ENCODE measurements at places on chromosomes 16 and 17.

- DNase-seq, result no peak
Measured at GRCh38 chr16:11180489-11180888, 75.5 kb downstream of the SOCS1 start.

DNA sequence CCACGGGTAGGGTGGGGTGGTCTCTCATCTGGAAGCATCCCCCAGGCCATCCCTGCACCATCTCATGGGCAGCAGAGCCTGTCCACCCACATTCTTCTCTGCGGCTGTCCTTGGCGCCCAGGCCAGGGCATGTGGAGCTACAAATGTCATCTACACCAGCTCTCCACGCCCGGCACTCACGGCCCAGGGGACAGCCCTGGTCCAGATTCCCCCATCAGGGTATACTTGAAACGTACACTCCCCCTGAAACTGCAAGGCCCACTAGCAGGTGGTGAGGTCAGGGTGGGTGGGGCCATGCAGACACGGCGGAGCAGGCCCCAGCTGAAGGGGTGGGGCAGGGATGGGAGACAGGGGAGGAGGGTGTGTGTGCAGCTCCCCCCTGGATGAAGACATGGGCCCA, 3.2 kb upstream of the SOX8 start:
- no peak for DNase-seq

GRCh38 chr17:81510785-81511553, 1.6 kb downstream of the ACTG1 start:
- no peak for DNase-seq

DNA sequence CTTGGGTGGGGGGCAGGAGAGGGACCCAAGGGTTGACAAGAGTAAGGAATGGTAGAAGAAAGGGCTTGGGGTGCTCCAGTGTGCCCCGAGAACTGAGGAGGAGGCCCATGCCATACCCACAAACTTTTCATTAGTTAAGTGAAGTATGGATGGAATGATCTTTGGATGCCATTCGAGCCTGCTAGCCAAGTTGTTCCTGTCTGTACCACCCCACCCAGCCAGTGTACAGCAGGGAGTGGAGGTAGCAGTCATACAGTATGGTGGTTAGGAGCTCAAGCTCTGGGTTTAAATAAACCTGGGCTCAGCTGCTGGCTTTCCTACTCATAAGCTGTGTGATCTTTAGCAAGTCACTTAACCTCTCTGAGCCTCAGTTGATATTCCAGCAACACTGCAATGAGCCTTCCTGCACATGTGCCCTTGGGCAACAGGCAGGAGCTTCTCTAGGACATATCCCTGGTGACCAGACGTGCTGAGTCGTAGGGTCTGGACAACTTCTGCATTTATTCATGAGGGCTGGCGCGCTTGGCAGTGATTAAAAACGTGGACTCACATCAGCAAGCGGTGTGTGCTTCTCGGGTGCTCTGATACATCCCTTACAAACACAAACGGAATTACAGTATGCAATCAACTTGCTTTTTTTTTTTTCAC, 22.9 kb downstream of the ITPRIPL2 start:
- DNase-seq, result no peak

GRCh38 chr16:28497861-28498599, 3.6 kb downstream of the APOBR start:
- no peak for DNase-seq

DNA sequence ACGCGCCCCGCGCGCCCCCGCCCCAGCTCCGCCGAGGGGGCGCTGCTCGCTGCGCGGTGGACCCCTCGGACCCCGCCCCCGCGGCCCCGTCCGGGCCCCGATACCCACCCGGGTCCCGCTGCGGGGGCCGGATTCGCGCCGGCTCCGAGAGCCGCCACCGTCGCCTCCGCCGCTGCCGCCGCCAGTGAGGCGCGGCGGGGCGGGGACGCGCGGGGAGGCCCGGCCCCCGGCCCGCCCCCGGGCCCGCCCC, at the start of gene TBC1D16:
TBC1D16 (minus strand) TSS at position 186 of the 250 bp plus-strand sequence. CDS start 22,325 bp downstream, outside the sequence.
- no peak for DNase-seq

- no peak for DNase-seq
Measured at GRCh38 chr16:53183442-53183841, 128.7 kb downstream of the CHD9 start.

GRCh38 chr16:79698341-79698753, 97.8 kb upstream of the MAF start:
- DNase-seq, result no peak

DNA sequence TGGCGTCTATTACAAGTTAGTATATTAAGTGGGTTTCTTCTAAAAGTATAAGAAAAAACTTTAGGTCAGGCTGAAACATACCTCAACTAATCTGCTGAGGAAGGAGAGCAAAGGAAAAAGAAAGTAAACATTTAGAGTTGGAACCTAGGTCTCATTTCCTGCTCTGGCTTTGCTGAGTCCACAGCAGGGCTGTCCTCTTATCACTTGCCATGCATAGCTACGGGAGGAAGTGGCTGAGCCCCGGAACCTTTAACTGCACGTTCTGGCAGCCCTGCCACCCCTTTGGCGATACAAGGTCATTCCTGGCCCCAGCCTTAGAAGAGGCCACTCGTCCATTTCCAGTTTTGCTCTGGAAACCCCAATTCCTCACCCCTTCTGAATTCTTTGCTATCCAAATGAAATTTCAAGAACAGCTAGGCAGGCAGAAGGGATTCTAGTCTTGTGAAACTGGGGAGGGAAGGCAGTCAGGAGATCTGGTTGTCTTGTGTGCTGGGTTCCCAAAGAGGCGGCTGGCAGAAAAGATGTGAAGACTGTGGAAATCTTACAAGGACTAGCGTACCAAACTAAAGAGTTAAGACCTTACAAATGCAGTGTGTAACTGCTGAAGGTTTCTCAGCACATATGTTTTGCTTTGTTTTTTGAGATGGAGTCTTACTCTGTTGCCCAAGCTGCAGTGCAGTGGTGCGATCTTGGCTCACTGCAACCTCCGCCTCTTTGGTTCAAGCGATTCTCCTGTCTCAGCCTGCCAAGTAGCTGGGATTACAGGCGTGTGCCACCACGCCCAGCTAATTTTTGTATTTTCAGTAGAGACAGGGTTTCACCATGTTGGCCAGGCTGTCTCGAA, 19.1 kb downstream of the WIPI1 start:
- no peak for DNase-seq

- DNase-seq, result no peak
Measured at GRCh38 chr17:48207776-48208544, 100.4 kb downstream of the SNX11 start.

GRCh38 chr17:67107811-67108775, 63.7 kb downstream of the CACNG1 start:
- DNase-seq, result no peak

GRCh38 chr16:3060339-3061127, 4.9 kb upstream of the IL32 start:
- no peak for DNase-seq

DNA sequence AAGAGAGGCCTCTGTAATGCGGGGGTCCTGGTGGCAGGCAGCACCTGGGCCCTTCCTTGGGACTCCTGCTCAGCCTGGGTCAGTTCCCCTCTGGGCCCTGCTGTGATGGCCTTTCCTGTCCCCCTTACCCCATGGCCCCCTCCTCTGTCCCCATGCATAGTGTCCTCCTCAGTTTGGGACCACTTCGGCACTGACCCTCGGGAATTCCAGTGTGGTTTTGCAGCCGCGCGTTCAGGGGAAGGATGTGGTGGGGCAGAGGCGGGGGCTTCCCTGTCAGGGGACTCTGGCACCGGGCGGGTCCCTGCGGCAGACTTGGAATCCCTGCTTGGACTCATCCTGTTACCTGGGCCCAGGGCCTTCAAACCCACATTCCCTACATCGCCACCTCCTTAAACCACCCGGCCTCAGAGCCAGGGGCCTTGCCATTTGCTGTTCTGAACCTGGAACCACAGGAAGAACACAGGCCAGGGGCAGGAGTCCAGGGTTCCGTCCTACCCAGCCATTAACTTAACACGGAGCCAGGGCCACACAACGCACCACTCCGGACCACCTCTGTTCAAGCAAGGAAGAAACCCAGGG, 31.4 kb upstream of the EIF1 start:
- no peak for DNase-seq

DNA sequence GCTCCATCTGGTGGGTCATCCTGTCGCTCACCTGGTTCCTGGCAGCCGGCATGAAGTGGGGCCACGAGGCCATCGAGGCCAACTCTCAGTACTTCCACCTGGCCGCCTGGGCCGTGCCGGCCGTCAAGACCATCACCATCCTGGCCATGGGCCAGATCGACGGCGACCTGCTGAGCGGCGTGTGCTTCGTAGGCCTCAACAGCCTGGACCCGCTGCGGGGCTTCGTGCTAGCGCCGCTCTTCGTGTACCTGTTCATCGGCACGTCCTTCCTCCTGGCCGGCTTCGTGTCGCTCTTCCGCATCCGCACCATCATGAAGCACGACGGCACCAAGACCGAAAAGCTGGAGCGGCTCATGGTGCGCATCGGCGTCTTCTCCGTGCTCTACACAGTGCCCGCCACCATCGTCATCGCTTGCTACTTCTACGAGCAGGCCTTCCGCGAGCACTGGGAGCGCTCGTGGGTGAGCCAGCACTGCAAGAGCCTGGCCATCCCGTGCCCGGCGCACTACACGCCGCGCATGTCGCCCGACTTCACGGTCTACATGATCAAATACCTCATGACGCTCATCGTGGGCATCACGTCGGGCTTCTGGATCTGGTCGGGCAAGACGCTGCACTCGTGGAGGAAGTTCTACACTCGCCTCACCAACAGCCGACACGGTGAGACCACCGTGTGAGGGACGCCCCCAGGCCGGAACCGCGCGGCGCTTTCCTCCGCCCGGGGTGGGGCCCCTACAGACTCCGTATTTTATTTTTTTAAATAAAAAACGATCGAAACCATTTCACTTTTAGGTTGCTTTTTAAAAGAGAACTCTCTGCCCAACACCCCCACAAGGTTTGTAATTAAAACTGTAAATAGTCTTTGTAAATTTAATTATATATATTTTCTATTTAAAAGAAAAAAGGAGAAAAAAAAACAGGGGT, 1.7 kb downstream of the FZD2 start:
- no peak for DNase-seq

GRCh38 chr17:16915752-16916556, 56.0 kb downstream of the TNFRSF13B start:
- no peak for DNase-seq

DNA sequence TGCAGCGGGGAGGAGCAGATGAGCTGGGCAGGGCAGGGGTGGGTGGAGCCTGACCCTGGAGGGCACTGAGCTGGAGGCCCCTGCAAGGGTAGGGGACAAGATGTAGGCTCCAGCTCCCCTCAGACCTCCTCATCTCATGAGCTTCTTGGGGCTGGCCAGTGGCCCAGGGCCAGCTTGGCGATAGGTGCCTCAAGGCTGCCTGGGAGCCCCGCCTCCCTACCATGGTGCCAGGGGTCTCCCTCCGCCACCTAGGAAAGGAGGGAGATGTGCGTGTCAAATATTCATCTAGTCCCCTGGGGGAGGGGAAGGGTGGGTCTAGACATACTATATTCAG, 3.9 kb downstream of the HIRIP3 start:
- no peak for DNase-seq

DNA sequence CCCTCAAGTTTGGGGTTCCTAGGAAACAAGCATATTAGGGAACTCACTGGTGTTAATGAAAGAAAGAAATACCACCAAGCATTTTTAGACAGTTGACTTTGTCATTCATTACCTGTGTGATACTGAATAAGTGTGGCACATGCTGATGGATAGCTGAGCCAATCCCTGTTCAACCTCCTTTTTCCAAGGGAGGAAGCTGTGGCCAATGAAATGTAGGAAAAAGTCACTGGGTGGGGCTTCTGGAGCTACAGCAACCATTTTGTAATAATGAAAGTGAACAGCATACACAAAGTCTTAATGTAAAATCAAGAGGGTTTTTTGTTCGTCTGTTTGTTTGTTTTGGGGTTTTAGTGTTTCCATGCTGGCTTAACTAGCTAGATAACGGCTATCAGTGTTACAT, 254.3 kb upstream of the SALL1 start:
- DNase-seq, result no peak

All from stimulated activated CD4-positive, alpha-beta T cell treated with anti-CD3 and anti-CD28 coated beads, TNF-alpha, amount 100 ng/mL, for 4 hours (primary cell).